Colonic mucosa (tissue), 4 donors: ENCODE measurements at places on chromosomes 1 and 21.

DNA sequence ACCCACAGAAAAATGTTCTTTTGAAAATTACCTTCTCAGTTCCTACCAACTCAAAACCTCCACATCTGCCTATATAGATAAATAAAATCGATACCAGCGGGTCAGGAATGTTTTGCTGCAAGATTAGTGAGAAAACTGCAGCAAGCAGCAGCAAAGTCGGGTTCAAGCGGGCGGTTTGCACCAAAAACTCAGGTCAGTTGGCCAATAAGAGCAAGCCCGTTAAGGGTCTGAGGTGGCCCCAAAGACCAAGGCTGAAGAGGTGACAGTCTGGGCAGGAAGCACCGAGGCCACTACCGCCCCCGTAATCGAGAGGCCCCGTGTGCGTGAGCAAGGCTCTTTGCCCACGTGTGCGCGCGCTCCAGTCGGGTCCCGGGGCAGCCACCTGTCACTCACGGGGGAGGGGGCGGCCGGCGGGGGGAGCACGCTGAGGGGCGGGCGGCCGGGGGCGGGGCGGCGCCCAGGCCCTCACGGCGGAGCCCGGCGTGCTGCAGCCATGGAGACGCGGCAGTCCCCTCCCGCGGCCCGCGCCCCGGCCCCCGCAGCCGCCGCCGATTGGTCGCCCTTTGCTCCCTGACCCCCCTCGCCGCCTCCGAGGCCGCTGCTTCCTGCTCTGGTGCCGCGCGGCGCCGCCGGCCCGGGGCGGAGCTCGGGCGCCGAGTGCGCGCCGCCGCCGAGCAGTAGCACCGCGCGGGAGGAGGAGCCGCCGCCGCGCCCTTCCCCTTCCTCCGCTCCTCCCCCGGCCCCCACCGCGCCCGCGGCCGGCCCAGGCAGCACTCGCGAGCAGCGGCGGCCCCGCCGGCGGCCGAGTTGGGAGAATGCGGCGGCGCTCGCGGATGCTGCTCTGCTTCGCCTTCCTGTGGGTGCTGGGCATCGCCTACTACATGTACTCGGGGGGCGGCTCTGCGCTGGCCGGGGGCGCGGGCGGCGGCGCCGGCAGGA is at the start of gene GALNT2:
Gene GALNT2, plus strand, starts transcription at position 773 of the 939 bp plus-strand sequence. Its CDS starts 43 bp downstream, at position 816.
- peak; percentile 92 for DNase-seq

DNA sequence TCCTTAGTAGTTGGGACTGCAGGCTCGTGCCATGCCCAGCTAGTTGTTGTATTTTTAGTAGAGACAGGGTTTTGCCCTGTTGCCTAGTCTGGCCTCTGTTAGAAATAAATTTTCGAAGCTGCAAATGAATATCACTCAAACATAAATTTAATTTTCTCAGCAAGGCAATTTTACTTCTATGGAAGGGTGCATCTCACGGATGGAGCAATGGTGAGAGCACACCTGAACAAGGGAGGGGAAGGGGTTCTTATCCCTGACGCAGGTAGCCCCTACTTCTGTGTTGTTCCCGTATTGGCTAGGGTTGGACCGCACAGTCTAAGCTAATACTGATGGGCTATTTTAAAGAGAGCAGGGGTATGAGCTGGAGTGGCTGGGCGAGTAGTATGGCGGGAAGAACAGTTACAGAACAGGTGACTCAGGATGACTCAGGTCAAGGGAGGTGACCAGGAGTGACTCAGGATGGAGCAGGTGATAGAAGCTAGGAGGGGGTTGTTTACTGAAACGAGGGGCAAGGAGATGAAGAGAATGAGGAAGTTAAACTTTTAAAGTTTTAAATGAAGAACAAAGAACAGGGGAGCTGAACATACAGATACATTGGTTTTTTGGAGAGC is 7.5 kb downstream of the MDM4 start:
- DNase-seq = no peak

GRCh38 chr1:175893192-175893591 is 149.8 kb upstream of the TNR start:
- DNase-seq = no peak

GRCh38 chr1:83110156-83110555 is 888.8 kb downstream of the TTLL7 start:
- DNase-seq = no peak

GRCh38 chr1:79259390-79260336 is 253.1 kb upstream of the ADGRL4 start:
- no peak for DNase-seq

DNA sequence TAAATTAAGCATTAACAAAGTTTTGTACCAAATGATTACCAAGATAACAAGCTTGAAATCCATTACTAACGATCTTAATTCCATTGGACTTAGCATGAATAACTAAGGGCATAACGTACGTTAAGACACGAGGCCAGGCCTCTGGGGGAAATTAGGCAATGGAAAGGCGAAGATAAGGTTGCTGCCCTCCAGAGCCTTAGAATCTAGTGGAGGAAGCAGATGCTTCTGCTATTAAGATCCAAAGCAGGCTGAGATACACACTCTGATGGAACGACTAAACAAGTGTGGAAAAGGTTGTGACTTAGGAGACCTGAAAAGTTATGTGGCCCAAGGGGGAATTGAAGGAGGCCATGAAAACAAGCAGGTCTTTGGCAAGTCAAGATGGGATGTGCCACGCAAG is 6.0 kb downstream of the AKNAD1 start:
- no peak for DNase-seq

GRCh38 chr21:36478207-36478701 is 1.7 kb downstream of the CLDN14 start:
- no peak for DNase-seq

- DNase-seq = no peak
These were observed 149.6 kb downstream of the CYYR1 start for GRCh38 chr21:26423511-26423910.

- no peak for DNase-seq
These were observed 50.7 kb downstream of the ELF3 start for GRCh38 chr1:202061055-202061454.

DNA sequence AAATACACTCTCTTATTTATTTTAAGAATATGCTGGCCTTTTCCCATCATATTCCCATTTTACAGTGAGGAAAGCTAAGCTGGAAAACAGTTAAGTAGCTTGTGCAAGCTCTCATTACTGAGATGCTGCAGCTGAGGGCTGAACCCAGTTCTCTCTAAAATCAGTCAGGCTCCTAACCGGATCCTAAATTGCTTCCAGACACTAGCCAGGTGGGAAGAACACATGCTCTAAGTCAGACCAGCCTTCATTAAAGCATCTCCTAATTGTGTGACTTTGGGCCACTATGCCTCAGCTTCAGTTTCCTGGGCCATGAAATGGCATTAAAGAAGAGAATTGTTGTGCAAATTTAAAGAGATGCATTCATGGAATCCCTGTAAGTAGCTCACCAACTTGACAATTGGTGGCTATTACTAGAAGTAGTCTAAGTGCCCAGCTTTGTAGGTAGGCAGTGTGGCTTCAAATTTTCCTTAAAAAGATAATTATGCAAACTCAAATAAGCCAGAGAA is 228.4 kb downstream of the DAB1 start:
- no peak for DNase-seq

DNA sequence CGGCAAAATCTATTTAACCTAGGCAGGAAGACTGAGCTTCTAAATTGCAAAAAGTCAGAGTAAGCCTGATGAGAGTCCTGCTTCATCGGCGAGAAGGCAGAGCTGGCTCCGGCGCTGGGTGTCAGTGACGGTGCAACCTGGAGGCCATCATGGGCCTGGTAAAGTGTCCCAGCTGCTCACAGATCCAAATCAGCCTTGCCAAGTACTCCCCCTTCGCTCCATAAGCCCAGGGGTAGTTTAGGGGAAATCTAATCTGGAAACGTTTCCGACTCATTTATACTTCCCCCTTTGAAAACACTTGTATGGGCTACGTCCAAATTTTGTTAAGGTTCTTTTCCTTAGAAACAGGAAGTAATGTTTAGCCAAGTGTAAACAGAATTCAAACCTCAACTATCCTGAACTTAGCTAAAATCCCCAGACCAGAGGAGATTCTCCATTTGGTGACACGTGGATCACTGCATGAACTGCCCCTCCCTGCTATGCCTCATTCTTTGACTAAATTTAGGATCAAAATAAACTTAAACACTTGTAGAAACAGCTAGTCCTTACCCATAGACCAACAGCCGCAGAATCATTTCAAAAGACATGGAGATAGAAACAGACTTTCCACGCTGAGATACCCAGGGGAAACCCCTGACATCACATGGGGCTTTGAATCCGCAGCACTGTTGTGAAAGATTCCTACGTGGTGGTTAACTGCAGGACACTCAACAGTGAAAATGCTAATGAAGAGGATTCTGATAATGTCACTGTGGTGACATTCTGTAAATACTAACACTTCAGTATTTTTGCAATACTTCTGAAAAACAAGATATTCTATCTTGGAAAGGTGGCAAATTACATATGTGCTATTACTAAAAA is 172.7 kb downstream of the TGFBR3 start:
- peak; percentile 41 for DNase-seq

- DNase-seq = no peak
These were observed 30.4 kb downstream of the ZNF281 start for GRCh38 chr1:200379432-200379757.

GRCh38 chr1:23960291-23961020 is 828 bp downstream of the PNRC2 start:
- no peak for DNase-seq

DNA sequence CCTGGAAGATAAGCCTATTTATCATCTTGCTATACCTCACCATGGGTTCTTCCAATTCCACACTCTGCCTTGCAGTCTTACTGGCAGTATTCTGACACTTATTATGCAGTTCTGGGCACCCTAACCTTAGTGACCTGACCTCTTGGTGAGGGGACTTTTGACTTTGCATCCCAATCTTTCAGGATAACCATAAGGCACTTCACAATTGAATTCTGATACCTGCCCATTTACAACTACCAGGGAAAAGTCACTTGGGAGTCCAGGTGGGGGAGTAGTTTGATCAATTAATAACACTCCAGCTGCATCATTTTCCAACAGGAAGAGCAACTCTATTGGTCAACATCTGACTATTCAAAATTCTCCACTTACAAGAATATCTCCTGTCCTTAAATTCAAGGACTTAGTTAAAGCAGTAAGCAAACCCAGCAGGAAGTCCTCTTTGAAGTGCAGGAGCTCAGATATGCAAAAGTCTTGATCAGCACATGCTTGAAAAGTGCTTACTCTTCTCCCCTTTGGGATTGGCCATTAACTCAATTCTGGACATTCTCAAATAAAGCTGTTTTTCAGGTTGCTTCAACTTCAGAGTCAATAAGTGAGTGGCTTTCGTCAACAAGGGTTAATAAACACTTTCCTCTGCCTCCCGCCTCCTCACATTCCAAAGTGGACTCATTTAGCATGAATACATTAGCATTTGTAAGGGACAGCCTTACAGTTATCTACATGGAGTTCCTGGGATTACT is 177.4 kb upstream of the NRIP1 start:
- no peak for DNase-seq

- no peak for DNase-seq
These were observed 98.1 kb upstream of the GUCA2B start for GRCh38 chr1:42055061-42055460.

DNA sequence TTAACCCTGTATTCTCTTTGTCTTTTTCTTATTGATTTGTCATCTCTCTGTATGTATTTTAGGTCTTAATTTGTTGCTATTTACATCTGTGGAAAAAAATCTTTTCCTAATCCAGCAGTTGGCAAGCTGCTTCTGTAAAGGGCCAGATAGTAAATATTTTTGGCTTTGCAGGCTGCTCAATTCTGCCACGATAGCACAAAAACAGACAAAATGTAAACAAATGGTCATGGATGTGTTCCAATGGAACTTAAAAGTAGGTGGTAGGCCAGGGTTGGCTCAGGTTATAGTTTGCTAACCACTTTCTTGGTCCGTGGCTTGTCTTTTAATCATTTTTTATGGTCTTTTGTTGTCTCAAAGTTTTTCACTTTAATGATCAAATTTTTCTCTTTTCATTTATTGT is 371.8 kb downstream of the HHAT start:
- no peak for DNase-seq

DNA sequence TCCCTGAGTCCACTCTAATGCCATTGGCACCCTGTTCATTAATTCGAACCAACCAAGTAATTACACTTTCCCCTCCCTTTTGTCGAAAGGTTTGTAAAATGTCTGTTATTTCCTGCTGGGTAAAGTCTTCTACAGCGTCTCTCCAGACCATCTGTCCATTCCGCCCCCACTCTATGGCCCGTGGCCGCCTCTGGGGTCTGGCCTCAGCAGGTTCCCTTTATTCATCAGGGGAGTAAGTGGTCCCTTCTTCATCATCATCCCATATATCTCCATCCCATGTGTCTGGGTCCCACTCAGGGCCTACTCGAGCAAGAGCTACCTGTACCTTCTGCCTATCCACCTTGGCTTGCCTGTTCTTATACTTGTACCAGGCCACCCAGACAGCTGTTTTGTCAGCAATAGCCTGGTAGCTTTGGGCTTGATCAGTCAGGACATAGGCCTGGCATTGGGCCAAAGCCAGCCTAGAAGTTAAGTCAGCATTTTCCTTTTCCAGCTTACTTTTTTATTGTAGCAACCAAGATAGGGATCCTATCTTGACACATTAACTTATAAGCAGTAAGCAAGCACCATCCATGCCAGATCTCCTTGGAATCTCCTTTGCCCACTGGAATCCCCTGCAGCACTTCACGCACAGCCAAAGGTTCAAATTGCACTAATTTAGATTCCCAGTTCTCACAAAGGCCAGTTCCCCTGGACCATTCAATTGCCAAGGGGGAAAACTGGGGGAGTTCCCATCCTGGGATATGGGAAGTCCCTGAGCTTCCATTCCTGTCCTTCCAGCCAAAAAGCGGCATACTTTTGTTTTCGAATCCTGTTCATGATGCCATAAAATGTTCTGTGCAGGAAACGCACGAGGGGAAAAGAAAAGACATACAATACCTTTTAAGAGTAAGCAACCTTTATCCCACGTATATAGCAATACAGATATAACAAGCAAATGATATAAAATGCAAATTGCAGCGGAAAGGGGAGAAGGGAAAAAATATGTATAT is 6.6 kb upstream of the STUM start:
- peak; percentile 53 for DNase-seq

DNA sequence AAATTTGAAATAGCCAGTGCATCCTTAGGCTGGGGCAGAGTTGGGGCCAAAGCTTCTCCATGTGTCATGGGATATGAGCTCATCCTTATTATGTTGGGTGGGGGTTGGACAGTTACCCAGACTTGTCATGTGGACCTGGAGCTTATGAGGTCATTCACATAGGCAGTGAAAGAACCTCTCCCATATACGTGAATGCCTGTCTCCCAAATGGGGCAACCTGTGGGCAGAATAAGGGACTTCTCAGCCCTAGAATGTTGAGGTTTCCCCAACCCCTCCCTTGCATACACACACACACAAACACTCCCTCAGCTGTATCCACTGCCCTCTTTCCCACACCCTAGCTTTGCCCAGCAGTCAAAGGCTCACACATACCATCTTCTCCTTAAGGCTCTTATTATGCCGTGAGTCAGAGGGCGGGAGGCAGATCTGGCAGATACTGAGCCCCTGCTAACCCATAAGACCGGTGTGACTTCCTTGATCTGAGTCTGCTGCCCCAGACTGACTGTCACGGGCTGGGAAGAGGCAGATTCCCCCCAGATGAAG is 2.3 kb upstream of the IVL start:
- no peak for DNase-seq
